Activated T-helper 1 cell treated with Interleukin-2 at 50 U/mL for 16 hours (primary cell): ENCODE measurements at places on chromosomes 2 and 18.

DNA sequence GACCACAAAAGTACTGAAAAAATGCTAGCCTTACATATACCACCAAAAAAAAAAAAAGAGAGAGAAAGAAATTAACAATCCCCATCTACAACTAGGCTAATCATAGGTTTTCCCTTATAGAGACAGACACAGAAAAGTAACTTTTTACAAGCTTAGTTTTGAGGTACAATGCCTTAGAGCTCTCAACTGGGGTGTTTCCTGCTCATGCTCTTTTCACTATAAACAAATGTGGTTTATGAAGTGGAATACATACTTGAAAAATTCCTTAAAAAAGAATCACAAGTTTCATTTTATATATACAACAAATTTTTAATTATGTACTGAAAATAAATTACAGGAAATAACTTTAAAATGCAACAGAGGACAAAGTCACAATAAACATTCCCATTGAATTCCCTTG, 82.5 kb downstream of the ATL2 start:
- DNase-seq, result no peak

DNA sequence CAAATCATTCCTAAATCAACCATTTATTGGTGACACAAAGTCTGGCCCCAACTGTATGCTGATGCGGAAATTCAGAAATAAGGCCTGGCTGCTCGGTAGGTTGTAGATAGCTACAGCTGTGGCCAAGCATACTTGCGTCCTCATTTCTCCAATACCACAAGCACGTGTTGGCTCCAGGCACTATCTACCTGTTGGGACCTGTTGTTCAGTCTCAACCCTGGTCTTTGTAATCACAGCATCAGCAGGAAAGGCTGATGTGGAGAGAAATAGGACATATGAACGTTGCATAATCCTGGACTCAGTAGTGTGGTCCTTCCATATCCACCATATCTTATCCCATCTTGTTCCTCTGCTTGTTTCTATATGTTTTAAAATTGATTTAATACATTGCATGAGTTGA, 212.6 kb downstream of the PMAIP1 start:
- no peak for DNase-seq

- DNase-seq, result no peak
Measured at GRCh38 chr2:231200805-231201474, 2.5 kb downstream of the ARMC9 start.

- DNase-seq, result no peak
Measured at GRCh38 chr18:74508821-74509225, 12.7 kb downstream of the CNDP2 start.

- DNase-seq, result no peak
Measured at GRCh38 chr2:98944775-98945174, 8.8 kb upstream of the CRACDL start.

DNA sequence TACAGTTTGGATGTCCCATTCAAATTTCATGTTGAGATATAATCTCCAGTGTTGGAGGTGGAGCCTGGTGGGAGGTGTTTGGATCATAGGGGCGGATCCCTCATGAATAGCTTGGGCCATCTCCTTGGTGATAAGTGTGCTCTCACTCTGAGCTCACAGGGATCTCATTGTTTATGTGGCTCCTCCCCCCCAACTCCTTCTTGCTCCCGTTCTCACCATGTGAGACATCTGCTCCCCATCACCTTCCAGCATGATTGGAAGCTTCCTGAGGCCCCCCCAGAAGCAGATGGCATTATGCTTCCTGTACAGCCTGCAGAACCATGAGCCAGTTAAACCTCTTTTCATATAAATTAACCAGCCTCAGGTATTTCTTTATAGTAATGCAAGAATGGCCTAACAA, 3.0 kb upstream of the INPP1 start:
- no peak for DNase-seq

- DNase-seq, result no peak
Measured at GRCh38 chr2:216555274-216555673, 56.6 kb downstream of the RPL37A start.

- DNase-seq, result no peak
Measured at GRCh38 chr2:233060501-233060979, 398 bp downstream of the INPP5D start.

DNA sequence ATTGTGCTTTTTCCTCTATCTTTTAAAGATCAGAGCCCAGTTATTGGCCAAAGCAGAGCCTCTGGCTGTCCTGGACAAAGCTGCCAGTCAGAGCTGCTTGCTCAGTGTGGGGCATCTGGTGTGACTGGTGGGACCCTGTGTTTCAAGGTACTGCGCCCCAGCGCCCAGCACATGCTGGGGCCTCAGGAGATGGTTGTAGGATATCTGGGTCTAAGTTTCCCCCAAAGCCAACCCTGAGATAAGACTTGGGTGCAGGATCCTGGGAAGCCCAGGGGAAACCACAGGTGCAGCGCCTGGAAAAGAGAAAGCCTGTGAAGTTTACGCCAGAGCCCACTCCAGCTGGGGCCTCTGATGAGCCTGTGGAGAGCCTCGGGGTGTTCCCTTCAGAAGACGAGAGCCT, 117.7 kb downstream of the RPIA start:
- no peak for DNase-seq

- DNase-seq, result no peak
Measured at GRCh38 chr2:1400943-1401735, 12.1 kb upstream of the TPO start.

DNA sequence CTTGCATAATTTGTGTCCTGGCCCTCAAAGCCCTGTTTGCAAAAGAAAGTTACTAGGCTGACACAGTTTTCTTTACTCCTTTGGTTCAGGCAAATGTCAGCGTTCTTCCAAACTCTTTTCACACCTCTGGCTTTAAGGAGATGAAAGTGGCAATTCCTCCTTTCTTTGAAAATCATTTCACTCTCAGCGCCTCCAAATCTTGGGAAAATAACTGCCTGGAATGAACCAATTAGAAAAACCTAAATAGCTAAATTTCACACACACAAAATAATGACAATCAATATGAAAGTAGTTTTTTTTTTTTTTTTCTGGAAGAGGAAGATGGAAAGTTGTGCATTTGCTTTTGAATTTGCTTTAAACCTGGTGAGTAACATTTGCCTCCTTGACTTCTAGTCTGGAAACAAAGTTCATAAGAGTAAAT, 1.7 kb downstream of the MEIS1 start:
- no peak for DNase-seq

DNA sequence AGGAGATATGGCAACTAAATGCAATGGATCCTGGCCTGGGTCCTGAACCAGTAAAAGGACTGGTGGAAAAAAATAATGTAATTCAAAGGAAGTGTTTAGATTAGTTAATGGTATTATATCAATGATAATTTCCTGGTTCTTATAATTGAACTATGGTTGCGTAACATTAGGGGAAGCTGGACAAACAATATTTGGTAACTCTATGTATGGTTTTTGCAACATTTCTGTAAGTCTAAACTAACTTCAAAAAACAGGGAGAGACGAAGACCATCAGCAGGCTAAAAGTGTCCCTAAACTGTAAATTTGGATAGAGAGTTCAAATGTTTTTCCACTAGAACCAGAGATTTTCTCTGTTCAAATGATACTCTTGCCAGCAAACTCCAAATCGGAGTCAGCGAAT, 36.9 kb downstream of the KLF7 start:
- DNase-seq, result no peak

DNA sequence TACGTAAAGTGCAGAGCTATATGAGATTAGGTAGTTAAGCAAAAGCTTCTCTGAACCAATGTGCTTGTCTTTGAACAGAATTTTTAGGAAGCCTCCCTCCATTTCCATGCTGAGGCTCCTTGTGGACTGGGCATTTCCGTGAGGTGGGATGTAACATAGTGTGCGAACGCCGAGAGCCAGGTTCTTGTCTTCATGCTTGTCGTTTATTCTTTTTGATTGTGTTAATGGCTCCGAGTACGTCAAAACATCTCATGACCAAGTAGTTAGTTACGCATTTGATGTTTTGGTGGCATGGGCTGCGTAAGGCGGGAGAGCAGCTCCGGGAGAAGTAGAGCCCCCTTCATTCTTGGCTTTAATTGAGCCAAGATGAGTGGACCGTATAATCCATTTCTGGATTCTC, 32.9 kb downstream of the DGKD start:
- DNase-seq, result no peak

DNA sequence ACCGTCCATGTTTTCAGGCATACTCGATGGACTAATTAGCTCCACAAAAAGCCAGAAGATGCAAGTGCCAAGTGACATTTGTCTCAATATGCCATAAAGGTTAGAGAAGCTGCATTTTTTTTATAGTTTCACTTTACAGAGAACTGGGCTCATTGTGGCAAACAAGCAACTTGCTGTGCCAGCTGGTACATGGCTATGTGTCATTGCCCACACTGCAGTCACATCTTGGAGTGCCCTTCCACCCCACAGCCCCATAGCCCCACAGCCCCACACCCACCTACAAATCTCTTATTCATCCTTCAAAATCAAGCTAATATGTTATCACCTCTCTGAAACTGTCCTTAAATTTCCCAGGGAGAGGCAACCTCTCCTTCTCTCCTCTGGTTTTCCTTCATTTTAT, 451.9 kb downstream of the ARHGAP15 start:
- DNase-seq, result no peak

GRCh38 chr2:22290909-22291473, 1094.0 kb upstream of the KLHL29 start:
- DNase-seq, result no peak

- DNase-seq, result no peak
Measured at GRCh38 chr2:149715005-149715592, 127.5 kb upstream of the MMADHC start.

GRCh38 chr2:149442346-149442745, 112.0 kb downstream of the LYPD6 start:
- no peak for DNase-seq

GRCh38 chr2:123061534-123061933, 963.6 kb upstream of the CNTNAP5 start:
- DNase-seq, result no peak

- no peak for DNase-seq
Measured at GRCh38 chr2:241873081-241873802, 3.7 kb downstream of the RTP5 start.

DNA sequence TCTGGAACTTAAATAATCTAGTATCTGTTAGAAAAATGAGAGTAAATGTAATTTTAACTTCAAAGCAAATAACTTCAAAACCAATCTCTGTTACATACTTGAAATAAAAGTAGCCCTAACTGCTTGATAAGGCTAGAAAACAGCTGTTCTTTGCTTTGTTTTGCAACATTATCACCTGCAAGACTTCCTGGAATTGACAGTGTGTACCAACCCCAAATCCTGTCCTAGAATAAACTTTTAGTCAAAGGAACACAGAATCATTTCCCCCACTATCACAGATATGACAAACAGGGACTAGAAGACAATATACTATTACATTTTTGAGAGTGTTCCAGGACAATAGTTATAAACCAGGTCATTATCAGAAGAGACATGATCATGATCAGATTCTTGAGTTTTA, 105.3 kb upstream of the PGAP1 start:
- no peak for DNase-seq

DNA sequence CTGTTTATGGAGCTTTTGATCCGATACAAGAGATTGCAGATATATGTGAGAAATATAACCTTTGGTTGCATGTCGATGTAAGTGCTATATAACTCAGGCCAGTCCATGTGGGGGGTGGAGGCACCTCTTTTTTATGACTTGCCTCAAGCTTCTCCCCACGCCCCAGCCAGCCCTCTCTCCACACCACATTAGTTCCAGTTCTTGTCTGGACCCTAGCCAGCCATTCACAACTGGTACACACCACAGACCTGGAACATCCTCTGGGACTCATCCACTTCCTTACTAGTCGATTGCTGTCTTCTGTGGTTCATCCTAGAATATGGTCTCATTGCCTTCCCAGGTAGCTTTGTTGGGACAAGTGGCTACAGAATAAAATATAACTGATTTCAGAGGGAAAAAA, 31.0 kb downstream of the GAD1 start:
- no peak for DNase-seq

DNA sequence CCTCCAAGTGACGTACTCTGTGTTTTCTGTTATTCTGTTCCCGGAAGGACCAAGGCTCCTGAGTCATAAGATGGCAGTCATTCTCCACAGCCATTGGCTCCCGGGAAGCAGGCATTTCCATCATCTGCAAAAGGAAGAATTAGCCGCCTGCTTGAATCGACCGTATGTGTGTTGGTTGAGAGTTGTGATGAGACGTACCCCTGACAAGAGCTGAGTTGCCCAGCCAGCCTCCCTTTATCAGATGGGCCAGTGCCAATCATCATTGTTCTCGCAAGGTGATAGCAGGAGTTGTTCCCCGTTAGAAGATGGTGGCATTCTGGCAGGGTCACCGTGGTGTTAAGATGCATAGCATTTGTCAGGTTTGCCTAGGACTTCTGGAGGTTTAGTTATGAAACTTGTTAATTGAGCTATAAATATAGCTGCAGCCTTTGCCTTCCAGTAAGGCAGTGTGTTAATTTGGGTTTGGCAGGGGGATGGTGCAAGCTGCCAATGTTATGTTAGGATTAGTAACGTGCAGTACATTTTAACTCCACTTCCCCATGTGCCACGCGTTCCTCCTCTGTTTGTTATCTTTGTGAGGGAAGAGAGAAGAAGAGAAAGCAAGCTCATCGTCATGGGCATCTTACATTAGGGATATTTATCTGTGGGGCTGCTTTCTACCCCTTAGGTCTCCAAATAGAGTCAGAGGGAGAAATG, 652.7 kb upstream of the FANCL start:
- DNase-seq, result no peak

- no peak for DNase-seq
Measured at GRCh38 chr2:160507464-160507863, 13.9 kb upstream of the RBMS1 start.

GRCh38 chr2:120231974-120232635, 8.9 kb upstream of the TMEM185B start:
- peak; percentile 39 for DNase-seq

DNA sequence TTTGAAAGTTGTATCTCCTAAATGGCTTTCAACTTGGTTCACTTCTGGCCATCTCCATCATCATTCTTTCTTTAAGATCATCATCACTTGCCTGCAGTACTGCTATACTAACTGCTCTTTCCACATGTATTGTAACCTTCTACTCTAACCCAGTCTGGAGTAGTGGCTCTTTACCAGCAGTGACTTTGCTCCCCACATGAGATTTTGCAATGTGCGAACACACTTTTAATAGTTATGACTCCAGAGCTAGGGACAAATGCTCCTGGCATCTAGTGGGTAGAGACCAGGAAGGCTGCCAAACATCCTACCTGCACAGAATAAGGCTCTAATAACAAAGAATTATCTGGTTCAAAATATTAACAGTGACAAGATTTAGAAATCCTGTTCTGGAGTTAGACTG, 243.8 kb downstream of the XIRP2 start:
- DNase-seq, result no peak

DNA sequence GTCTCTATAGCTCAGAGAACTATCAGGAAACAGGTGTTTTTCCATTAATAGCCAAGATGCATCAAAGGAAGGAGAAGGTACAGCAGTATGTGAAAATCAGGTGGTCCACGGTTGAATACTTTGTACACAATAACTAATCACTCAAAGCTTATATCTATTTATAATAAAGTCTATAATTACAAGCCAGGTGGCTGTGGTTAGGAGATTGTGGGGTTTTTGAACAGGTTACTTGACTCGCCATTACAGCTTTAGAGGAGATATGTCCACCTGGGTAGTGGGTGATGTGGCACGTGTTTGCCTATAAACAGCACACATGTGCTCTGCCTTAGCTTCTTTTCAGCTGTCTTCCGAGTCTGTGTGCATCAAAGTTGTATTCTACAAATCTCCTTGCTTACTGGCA, 892.2 kb upstream of the ZEB2 start:
- DNase-seq, result no peak
